Neural crest cell (in vitro differentiated cells): ENCODE measurements at places on chromosomes 13 and 19.

- H3K4me3 ChIP-seq = peak within 1 kb of the TSS; percentile 92
- peaks cover 12% of the 10 kb centered on the region for H3K4me1 ChIP-seq
- DNase-seq = peak; percentile 36
- H3K36me3 ChIP-seq = no peaks in the 10 kb centered on the region
- peaks cover 6% of the 10 kb centered on the region for H3K27me3 ChIP-seq
- H3K27ac ChIP-seq = no peak within 1 kb of the TSS
These were observed at the start of gene CERS1 for GRCh38 chr19:18895824-18896341. TSS of gene CERS1 (minus strand) at chr19:18896158. CDS start at chr19:18896072, 86 bp downstream.

GRCh38 chr13:108451121-108451520, 178.3 kb upstream of the MYO16 start:
- peaks cover 8% of the 10 kb centered on the region for H3K4me1 ChIP-seq
- H3K36me3 ChIP-seq = no peaks in the 10 kb centered on the region
- DNase-seq = no peak
- H3K27ac ChIP-seq = no peak overlapping the region
- H3K27me3 ChIP-seq = no peaks in the 10 kb centered on the region
- H3K4me3 ChIP-seq = no peak overlapping the region

DNA sequence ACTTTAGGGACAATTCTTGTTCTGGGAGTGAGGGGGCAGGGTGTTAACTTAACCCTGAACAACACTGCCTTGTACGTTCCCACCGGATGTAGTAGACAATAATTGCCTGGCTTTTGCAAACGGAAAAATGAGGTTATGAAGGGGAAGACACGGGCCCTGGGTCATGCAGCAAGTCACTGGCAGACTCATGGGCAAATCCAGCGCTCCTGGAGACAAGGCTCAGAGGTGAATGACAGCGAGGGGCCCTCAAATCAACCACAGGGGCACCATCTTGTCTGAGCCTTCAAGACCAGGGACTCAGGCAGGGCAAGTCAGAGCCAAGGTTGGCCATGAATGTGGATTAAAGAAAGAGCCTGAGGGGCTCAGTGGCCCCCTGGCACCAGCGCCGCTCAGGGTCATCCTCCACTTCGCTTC, 2.8 kb downstream of the RASA3 start:
- H3K4me3 ChIP-seq = peak overlapping the region; percentile 97
- DNase-seq = no peak
- H3K4me1 ChIP-seq = peaks cover 71% of the 10 kb centered on the region
- H3K27ac ChIP-seq = peak overlapping the region; percentile 9
- no peaks in the 10 kb centered on the region for H3K36me3 ChIP-seq

- H3K4me3 ChIP-seq = no peak overlapping the region
- H3K4me1 ChIP-seq = peaks cover 6% of the 10 kb centered on the region
- H3K27ac ChIP-seq = no peak overlapping the region
These were observed 94.5 kb downstream of the ANKRD10 start for GRCh38 chr13:110820322-110820721.
